ENCODE measurements at places on chromosomes 1 and 21.

DNA sequence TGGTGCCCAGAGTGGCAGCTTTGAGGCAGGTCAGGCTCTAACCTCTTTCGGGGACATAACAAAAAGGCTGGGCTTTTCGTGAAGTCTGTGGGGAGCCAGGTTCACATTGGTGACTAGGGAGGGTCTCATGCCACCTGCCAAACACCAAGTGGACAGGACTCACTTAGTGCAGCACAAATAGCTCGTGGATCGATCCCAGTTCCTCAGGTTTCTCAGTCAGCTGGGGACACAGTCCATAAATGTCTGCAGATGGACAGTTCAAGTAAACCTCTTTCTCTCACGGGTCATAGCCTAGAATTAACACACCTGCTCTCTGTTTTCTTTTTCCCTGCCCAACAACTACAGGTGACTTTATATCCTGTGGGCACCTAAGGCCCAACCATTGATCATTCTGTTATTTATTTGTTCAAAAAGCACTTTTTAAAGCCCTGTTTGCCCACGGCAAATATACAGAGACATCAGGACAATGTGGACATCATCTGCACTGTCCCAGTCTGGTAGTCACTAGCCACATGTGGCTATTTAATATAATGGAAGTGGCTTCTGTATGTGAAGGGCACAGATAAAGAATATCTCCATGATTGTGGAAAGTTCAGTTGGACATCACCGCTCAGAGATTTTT, 53.5 kb downstream of the CAPN2 start:
- no peak for DNase-seq

DNA sequence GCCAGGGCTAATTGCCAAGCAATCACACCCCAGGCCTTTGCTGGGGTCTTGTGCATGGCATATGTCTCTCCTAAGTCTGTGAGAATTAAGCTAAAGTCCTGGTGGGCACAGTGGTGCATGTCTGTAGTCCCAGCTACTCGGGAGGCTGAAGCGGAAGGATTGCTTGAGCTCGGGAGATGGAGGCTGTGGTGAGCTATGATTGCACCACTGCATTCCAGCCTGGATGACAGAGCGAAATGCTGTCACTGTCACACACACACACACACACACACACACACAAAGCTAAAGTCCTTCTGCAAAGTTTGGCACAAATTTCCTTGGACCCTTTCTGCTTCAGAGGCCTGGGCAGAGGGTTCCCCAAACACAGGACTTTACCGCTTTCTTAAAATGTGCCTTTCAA, 31.3 kb upstream of the DNAJC11 start:
- no peak for DNase-seq

DNA sequence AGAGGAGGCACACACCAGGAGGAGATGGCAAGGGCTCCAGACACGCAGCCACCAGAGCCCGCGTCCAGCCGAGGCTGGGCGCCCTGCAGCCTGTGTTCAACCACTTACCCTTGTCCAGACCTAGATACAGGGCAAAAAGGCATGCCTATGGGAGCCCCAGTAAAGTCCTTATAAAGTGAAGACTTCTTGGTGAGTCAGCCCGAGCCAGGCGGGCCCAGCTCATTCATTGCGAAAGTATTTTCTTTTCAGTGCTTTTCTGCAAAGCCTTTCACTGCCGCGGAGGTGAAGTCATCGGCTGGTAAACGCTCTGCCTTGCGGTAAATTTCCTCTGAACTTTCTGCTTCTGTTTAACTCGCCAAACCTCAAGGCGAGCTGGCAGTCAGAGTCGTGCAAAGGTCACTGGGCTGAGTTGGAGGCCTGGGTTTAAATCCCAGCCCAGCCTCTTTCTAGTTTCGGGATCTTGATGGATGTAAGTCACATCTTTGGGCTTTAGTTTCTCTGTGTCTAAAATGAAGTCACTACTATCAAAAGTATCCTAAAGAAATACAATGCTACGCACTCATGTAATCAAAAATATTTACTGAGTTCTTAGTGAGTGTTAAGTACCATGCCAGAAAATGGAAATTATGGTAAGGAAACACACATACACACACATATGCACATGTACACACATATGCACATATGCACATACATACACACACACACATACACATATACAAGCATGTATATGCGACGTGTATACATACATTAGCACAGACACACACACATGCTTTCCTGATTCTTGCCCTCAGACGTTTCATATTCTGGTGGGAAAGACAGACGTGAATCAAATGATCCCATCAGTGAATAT, 54.7 kb upstream of the IFFO2 start:
- DNase-seq = peak; percentile 56

DNA sequence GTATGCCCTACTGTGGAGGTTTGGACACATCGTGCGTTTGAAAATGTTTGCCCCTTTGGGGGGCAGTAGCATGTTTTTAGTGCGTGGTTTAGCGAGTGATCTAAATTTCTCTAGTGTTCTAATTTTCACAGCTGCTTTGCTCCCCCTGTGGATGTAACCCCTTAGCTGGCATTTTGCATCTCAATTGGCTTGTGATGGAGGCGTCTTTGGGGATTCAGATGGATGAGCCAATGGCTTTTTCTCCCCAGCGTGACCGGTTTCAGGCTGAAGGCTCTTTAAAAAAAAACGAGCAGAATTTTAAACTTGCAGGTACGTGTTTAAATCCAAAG, 836 bp downstream of the CDC7 start:
- no peak for DNase-seq

- DNase-seq = no peak
Observed at GRCh38 chr1:205018381-205018780, 24.6 kb upstream of the CNTN2 start.
